Fibroblast of the conjunctiva (primary cell): ENCODE measurements at places on chromosomes 4 and X.
A peak's percentile ranks its signal among the peaks of the same experiment; 100 is the strongest.

- no peak for DNase-seq
Measured at GRCh38 chr4:52407545-52407944, 251.6 kb downstream of the USP46 start.

GRCh38 chr4:55673424-55673823, 37.3 kb upstream of the NMU start:
- DNase-seq: no peak

- DNase-seq: no peak
Measured at GRCh38 chr4:61805979-61806378, 605.9 kb downstream of the ADGRL3 start.

DNA sequence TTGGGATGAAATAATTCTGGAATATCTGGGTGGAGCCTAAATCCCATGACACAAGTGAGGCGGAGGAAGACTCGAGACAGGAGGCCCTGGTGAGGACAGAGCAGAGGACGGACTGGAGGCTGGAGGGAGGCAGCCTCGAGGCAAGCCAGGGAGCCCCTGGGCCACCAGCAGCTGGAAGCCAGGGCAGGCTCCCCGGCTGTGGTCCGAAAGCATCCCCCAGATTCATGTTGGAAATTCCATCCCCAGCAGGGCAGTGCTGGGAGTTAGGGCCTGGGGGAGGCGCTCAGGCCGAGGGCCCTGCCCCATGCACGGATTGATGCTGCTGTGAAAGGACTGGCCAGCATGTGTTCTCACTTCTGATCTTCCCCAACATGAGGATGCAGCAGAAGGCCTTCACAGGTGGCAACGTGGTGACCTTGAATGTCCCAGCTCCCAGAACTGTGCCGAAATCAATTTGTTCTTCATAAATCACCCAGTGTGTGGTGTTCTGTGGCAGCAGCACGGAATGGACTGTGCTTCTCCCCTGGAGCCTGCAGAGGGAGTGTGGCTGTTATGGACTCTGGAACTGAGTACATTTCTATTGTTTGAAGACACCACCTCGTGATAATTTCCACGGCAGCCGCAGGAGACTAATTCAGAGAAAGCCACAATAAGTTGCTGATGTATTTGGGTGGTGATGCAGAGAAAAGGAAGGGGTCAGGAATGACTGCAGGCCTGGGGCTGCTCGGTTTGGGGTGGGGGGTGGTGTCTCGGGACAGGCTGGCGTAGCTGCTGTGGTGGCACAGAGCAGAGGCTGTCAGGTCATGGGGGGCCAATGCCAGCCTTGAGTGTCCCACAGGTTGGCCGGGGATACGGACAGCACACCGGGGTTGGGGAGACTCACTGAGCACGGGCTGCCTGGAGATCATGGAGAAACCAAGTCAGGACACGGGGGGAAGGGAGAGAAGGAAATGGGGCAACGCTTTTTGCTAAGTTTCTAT, 56.9 kb downstream of the PCGF3 start:
- no peak for DNase-seq

GRCh38 chr4:96073461-96073860, 233.6 kb downstream of the PDHA2 start:
- DNase-seq: no peak

GRCh38 chr4:104519588-104519987, 24.9 kb upstream of the CXXC4 start:
- no peak for DNase-seq

DNA sequence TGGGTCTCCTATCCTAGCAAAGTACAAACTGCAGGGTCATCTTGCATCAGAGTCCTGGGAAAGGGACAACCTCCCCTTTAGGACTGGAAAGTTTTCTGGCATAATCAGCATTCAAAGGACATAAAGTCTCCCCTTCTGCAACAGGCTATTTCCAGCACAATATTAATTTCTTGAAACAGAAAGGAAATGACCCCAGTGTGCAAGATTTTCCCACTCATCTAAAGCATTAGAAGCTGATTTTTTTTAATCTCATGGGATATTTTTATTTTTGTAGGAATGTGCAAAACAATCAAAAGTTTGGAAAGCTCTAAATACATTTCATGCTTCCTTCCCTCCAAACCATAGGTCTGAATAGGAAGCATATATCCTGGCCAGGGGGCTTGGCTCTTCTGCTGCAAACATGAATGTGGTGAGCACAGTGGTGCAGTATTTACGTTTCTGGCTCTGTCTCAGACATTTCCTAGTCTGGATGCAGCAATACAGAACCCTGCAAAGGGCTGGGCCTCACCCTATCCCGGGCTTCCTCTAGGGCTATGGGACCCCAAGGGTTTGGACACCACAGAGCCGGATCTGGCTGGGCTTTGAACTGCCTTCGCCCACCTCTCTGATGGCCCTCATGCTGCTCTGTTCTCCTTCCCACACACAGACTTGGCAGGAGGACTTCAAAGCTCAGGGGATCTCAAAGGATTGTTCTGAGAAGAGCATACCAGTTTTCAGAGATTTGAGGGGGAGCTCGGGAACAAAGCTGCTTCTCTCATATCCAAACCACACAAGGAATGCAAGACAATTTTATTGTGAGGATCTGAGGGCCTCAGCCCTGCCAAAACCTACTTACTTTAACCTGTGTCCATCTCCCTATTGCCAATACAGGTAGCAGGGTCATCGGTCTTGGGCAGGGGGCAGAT, 64.9 kb downstream of the POLR2B start:
- DNase-seq: peak; percentile 85

- DNase-seq: no peak
Measured at GRCh38 chrX:125205133-125205917, 114.3 kb upstream of the TEX13C start.

DNA sequence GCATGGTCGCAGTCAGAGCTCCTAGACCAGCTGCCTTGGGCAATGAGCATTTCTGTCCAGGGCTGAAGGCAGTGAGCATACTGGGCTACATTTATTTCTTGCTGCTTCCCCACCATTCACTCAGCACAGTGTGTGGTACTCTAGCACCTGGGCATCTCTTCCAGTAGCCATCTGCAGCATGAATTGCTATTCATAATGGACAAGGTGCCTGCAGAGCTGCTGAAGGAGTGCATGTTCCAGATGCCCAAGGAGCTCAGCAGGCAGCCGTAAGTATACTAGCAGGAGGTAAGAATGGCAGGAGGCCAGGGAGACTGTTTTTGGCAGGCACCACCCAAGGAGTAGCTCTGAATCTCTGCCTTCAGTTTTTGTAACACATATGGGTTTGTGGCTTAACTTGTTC, 110.4 kb upstream of the RXFP1 start:
- no peak for DNase-seq

DNA sequence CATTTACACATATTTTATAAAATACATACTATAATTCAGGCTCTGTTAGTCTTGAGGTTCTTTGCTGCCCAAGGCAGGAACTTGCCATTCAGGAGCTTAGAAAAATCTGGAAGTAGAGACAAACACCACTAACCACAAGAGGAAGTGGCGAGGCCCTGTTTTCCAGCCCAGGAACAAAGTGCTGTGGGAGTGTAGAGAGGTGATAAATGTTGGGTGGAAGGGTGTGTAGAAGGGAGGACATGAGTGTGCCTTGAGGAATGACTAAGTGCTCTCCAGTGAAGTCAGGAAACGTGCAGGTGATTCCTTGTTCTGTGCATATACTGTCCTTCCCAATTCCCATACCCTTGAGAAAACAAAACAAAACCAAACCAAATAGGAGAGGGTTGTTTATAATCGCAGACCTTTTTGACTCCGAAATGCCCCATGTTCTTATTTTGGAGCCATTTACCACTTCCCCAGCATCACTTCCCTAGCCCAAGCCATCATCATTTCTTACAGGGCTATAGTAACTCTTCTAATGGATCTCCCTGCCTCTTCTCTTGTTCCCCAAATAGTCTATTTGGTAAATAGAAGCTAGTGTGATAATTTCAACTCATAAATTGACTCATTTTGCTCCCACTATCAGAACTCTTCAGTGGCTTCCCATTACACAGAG, 83.2 kb downstream of the GPAT3 start:
- DNase-seq: no peak

- no peak for DNase-seq
Measured at GRCh38 chr4:139823746-139824145, 158.1 kb downstream of the MGST2 start.

DNA sequence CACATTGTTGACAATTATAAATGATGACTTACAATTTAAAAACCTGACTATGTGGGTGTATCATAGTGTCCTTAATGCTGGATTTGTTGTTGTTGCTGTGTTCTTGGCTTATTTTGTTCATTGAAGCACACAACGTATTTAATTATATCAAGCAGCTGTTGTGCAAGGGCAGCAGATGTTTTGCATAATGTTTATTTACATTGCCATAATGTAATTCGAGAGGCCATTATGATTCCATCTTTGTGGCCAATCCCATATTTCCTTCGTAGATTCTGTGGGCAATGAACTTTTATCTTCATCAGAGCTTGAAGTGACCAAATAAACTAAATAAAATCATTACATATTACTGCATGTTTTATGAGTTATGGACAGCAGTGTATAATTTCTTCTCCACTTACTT, 422.6 kb upstream of the GALNTL6 start:
- DNase-seq: no peak

- DNase-seq: no peak
Measured at GRCh38 chr4:141395919-141396318, 175.2 kb downstream of the ZNF330 start.

DNA sequence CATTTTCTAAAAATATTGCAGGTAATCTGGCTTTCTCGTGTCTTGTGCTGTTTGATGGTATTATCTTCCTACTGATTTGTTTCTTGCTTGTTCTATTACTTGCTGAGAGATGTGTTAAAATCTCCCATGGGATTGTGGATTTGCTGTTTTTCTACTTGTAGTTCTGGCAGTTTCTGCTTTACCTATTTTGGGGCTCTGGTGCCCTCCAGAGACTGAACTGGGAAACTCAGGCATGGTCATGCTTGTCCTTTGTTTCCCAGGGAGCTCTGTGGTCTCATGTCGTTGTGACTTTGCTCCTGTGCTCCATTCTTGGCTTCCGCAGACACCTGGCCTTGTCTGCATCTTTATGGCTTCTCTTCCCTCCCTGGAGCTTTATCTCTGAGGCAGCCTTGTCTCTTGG, 39.5 kb downstream of the NSD2 start:
- peak; percentile 55 for DNase-seq

- DNase-seq: no peak
Measured at GRCh38 chr4:118814891-118815290, 21.0 kb downstream of the SEC24D start.

- DNase-seq: no peak
Measured at GRCh38 chrX:41868392-41868977, 54.9 kb downstream of the CASK start.

DNA sequence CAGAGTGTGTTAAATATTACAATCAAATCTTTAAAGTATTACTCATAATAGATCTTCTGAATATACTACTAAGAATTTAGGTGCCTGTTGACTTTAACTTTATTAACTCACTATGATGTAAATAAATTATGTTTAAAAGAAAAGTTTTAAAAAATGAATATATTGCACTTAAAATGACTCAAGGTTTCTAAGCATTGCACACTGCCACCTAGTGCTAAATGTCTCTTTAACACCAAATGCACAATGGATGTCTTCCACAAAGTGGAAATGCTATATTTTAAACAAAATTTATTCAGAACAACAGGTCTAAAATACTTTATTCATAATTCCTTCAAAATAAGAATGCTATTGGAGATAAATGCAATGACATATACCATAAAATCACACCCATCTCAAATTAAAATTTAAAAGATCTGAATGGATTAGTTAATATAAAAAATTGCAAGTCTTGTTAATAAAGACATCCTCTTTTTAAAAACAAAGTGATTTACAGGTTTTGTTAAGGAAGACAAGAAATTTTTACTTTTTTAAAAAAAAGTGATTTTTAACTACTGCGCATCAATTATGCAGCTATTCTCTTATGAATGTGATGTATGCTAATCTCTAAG, 5.5 kb downstream of the INPP4B start:
- DNase-seq: peak; percentile 42

- DNase-seq: no peak
Measured at GRCh38 chrX:39205467-39205866, 404.2 kb downstream of the MID1IP1 start.

DNA sequence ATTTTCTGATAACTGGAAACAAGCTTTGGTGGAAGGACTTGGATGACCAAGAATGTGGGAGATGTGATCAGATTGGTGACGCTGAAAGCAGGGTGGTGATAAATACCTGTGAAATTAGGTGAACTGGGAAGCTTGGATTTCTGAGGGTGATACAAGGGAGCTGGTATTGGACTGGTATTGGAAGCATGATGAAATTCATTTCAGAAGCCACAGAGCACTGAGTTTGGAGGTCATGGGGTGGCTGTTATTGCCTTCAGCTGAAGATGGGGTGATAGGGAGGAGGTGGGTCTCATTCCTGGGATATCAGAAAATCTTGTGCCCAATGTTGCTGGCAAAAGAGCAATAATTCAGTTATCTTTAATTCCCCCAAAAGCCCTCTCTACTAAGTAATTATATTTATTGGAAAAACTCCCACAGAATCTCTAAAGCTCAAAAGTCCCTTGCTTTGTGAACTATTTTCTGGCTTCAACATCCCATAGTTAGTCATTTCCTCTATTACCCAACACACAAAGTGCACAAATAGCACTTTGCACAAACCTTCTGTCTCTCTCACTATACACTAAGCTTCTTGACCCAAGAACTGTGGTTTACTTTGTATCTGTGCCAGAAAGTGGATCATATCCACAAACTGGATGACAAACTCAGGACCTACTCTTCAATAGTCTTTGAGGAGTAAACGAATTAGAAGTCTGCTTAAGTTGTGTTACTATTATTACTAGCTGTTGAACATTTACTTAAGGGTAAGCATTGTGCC, 23.1 kb upstream of the CAMK2D start:
- peak; percentile 91 for DNase-seq

DNA sequence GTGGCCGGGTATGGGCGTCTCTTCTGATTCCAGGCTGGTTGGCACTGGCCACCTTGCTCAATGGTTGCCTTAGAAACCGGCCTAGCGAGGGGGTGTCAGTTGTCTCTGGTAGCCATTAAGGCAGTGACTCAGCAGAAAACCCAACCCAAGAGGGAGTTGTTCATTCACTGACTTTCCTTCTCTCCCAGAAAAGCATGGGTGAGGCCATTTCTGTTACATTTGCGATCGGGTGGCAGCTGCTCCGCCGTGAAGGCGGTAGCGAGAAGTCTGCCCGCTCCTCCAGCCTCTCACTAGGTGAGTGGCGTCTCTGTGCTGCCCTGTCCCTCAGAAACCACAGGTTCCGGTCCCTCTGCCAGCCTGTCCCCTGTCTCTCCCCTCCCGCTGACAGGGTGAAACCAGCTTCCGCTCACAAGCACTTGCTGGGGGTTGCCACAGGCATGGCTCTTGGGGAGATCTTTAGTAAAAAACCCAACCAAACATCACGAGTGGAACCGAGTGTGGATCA, 17.4 kb downstream of the IRAK1 start:
- DNase-seq: peak; percentile 49

DNA sequence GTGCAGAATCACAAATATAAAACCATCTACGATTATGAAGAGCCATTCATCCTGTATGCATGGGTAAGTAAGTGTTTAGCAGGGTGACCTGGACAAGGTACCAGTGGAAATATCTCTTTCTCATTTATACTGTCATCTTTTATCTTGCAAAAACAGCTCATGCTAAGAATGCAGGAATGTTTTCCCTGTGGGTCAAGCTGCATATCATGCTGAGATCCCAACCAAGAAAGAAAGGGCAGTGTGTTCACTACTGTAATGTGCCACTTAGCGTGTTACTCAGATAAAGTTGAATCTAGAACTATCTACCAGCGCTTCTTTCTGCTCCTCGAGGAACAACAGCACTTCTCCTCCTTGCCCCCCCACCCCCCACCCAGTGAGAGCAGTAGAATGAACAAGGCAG, 212.7 kb upstream of the TBL1X start:
- no peak for DNase-seq
